Globus pallidus (tissue), 1 donor: ENCODE measurements at places on chromosomes 4 and X.
A peak's percentile ranks its signal among the peaks of the same experiment; 100 is the strongest.

- DNase-seq = no peak
Observed at GRCh38 chr4:81427344-81427821, 44.3 kb downstream of the RASGEF1B start.

- no peak for DNase-seq
Observed at GRCh38 chr4:31655328-31655727, 935.2 kb downstream of the PCDH7 start.

- DNase-seq = no peak
Observed at GRCh38 chr4:140046016-140046415, 108.0 kb downstream of the MAML3 start.

DNA sequence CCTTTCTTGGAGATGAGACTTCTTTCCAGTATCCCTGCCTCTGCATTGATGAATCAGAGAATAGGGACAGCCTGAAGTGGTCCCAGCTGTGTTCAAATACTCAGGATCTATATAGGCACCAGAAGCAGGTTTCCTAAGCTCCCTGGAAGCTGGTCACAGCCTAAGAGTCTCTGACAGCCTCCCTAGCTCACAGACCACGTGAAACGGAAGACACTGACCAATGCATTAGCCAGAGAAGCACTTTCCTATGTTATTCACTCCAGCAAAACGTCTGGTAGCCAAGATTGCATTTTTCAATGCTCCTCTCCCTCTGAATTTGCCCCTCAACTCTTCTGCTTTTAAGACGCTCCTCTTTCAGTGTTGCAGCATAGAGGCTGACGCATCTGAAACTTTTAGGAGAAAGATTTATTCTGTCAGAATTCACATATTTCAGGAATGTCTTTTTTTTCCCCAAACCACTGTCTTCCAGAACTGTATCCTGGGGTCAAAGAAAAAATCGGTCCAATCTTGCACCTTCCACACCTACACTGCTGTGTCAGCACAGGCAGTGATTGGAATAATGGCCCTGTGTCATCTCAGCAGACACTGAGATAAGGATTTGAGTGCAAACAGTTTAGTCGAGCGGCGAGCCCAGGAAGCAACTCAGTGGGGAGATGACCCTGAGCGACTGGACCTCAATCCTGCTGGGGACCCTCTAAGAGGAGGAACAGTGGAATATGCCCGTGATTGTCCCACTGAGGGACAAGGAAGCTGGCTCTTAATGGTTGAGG, 109.4 kb downstream of the SMIM20 start:
- no peak for DNase-seq

GRCh38 chr4:26356081-26356501, 35.3 kb downstream of the RBPJ start:
- DNase-seq = no peak

GRCh38 chr4:71262161-71262560, 76.7 kb upstream of the SLC4A4 start:
- no peak for DNase-seq

DNA sequence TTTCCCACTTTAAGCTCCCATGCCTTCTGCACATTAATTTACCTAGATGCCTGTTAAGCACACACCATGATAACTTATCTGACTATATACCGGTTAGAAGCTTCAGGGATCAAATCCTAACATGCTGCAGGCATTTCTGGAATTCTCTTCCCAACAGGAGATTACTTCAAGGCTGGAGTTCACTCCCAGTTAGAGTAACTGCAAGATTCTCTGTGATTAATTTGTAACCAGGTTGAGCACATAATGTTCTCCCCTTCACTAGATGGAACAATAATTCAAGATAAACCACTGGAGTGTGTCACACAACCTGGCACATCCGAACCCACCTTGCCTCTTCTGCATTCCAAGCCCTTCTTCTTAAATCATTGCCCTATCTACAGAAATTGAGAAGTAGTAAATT, 11.8 kb upstream of the UGT2A3 start:
- no peak for DNase-seq

DNA sequence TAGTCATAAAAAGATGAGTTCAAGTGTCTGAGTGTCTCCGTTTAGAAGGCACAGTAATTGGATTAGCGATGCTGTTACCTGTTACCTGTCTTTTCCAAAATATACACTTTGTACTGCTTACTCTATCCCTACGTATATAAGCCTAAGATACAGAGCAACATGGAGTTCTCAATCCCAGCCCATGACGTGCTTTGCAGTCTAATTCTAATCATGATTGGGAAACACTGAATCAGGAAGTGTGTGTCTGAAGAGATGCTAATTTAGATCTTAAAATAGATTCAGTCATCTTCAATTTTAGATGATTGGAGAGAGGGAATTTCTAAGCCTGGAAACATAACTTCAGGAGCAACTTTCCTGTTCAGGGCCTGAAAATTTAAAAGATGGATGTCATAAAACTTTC, 115.1 kb downstream of the PCDH19 start:
- DNase-seq = no peak

DNA sequence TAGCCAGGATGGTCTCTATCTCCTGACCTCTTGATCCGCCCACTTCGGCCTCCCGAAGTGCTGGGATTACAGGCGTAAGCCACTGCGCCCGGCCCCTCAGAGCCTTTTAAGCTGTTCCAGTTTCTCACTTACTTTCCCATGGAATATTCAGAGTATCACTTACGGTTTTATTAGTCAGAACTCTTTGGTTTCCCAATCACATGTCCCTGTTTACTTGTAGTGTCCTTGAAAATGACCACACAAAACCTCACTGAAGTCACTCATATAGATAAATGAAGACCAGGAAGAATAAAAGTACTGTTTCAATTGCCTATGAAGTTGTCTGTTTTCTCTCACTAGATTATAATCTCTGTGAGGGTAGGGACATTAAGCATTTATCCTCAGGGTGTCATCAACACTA, 217.2 kb upstream of the HCCS start:
- DNase-seq = no peak

DNA sequence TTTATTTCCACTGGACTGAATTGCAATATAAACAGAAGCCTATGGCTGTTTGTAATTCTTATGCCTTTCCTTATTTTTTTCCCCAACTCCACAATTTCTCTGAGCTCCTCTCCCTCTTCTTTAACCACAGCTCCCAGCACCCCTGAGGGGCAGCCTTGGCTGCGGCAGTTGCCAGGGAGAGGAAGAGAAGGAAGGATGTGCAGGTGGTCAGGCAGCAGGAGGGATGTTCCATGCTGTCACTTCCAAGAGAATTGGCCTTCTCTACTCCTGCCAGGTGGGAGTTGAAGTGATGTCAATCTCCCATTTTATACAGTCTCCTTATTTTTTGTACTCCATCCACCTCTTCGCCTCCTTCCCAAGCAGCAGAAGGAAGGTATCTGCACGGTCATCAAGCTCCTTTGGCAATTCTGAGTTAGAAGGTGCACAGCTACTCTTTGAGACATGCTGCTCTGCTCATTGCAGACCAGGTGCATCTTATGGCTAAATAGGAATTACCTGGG, 343.3 kb upstream of the RPS6KA3 start:
- no peak for DNase-seq

DNA sequence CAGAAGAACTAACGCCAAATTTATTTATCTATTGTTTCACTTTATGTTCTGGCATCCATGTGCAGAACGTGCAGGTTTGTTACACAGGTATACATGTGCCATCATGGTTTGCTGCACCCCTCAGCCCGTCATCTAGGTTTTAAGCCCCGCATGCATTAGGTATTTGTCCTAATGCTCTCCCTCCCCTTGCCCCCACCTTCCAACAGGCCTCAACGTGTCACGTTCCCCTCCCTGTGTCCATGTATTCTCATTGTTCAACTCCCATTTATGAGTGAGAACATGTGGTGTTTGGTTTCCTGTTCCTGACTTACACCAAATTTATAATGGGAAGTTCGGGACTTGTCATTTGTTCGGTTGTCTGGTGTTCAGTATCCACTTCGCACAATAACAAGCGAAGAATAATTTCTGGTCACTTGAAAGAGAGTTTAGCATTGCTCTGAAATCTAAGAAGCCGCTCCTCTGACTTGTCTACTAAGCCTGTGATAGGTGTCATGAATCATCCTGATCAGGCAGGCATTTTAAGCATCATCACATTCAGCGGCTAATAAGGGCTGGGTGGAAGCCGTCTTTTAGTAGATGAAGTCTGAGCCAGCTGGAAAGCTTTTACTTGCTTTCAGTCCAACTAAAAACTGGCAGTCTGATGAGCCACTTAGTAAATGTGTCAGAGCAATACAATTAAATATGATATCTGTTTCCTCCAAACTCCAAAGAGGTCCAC, 1065.7 kb upstream of the PABPC4L start:
- DNase-seq = no peak

DNA sequence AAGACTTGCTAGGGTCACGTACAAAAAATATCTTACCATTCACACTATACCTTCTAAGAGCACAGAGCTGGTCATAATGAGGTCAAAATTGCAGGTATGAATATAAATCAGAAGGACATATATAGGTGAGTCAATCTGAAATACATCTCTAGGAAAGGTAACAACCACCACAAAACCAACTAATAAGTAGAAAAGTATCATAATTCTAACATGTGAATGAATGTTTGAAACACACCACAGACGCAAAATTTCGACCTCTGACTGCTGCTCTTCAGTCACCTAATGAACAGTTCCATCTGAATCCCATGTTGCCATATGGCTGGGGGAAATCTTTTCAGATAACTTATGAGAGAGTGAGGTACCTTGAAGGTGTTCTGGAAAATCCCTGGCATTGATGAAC, 22.1 kb downstream of the STAP1 start:
- DNase-seq = no peak

DNA sequence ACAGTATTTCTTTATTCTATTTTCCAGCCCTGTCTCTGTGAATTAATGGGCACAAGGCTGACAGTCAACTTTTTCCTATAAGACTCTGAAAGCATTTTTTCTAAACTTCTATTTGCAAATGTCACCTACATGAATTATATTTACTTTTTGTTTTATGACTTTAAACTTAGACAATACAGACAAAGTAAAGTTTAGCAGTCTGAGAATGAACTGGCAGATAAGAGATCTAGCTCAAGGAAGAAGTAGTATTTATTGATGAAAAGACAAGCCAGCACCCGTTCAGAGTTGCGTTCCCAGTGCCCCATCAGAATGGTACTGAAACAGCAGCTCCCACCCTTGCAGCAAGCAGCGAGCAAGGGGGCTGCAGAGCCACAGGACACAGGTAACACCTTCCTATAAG, 148.5 kb downstream of the FAM13A start:
- no peak for DNase-seq

- DNase-seq = no peak
Observed at GRCh38 chrX:108044554-108045256, at the start of gene VSIG1. Gene VSIG1, plus strand, starts transcription at chrX:108045065. Its CDS starts 66 bp downstream, at chrX:108045131.

- peak; percentile 11 for DNase-seq
Observed at GRCh38 chrX:116204932-116205331, 34.4 kb downstream of the AGTR2 start.

DNA sequence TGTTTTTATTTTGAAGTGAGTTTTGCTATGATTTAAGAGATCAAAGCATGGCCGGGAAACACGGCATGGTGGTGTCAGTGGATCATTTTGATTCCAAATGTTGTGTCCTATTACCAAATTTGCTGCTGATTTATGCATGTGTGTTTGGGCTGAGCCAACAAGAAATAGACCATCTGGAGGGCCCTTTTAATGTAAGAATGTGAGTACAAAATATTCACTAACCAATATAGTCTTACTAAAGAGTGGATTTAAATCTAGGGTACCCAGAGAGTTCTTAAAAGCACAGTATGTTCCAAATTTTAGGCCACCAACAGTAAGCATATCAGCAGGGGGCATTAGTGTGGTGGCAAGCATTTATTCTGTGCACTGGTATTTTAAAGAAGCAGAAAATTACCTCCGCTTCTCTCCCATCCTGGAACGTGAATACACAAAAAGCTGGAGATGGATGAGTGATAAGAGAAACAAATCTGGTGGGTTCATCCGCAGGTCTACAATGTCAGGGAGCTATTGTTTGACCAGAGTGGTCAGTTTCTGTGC, 444.4 kb upstream of the IGFBP7 start:
- DNase-seq = no peak

DNA sequence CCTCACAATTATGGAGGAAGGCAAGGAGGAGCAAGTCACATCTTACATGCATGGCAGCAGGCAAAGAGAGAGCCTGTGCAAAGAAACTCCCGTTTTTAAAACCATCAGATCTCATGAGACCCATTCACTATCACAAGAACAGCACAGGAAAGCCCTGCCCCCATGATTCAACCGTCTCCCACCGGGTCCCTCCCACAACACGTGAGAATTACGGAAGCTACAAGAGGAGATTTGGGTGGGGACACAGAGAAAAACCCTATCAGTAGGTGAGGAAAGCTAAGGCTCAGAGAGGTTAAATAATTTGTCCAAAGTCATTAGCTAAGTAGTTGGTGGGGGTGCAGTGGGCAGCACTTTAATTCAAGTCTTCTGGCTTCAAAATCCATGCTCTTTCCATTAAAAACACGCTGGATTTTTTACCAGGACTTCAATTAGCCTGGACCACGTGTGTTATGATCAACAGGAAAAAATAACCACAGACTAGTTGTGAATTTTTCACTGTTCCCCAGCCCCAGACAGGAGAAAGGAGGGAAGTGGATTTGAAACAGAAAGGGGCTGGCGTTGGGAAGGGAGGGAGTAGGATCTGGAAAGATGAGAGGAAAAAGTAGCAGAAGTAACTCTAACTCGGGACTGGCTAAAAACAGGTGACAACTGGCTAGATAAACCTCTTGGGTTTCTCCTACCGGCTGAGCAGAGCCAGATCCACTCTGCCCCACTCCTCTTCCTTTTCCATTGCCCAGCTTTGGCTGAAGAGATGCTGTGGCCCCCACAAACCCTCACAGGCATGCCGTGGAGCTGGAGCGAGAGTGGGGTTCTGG, 986 bp downstream of the MTMR8 start:
- DNase-seq = no peak

DNA sequence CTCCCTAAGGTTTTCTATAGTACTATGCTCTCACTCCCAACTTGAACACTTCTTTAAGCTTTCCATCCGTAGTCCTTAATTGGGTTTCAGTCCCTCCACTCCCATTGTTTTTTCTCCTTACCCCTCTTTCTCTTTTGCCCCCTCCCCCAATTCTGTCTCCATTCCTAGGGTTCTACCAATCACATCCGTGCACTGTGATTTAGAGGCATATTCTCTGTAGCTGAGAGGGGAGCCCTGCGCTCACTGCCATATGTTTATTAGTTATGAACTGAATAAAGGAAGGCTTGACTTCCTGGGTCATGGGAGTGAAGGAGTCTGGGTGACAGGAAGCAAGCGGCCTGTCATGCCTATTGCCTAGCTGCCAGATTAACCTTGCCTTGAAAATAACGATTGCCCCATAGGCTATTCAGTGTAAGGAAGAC, 471 bp downstream of the MCTS1 start:
- peak; percentile 3 for DNase-seq

- DNase-seq = no peak
Observed at GRCh38 chr4:15042529-15043167, 40.4 kb downstream of the CPEB2 start.

- DNase-seq = no peak
Observed at GRCh38 chr4:15765910-15766697, 12.0 kb upstream of the CD38 start.

GRCh38 chr4:20253735-20254409, 2.2 kb downstream of the SLIT2 start:
- DNase-seq = no peak

DNA sequence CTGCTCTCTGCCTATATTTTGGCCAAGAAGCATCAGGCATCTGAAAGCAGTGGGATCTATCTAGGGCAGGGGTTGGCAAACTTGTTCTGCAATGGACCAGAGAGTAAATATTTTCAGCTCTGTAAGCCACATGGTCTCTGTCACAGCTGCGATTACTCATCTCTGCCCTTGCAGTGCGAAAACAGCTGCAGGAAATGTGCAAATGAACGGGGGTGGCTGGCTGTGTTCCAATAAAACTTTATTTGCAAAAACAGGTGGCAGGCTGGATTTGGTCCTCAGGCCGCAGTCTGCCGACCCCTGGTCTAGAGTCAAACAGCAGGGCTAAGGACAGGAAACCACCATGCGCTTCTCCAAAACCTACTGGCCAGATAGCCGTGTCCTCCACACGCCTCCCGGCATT, 48.6 kb downstream of the ACOX3 start:
- peak; percentile 83 for DNase-seq
